ENCODE measurements at places on chromosomes 2 and 18.

DNA sequence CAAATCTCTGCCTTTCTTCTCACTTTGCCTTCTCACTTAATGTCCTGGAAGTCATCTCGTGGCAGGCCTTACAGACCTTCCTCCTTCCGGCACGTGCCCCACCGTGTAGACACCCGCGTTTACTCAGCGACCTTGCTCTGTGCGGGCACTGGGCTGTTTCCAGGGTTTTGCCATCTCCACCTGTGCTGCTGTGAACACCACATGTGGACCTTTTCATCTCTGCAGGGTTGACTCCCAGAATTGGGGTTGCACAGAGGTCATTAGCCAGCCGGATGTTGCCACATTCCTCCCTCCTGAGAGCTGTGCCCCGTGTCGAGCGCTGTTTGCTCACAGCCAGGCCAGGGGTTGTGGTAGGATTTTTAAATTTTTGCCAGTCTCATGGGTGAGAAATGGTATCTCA lies 25.4 kb downstream of the KCNG2 start:
- no peak for DNase-seq

- no peak for DNase-seq
These were observed 46.1 kb upstream of the FRZB start for GRCh38 chr2:182912518-182912915.

DNA sequence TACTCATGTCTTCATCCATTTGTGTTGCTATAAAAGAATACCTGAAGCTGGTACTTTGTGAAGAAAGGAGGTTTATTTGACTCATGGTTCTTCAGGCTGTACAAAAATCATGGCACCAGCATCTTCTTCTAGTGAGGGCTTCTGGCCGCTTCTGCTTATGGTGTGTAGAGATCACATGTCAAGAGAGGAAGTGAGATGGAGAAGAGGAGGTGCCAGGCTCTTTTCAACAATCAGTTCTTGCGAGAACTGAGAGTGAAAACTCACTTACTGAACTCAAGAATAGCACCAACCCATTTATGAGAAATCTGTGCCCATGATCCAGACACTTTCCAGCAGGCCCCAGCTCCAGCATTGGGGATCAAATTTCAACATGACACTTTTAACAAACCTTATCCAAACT lies 30.0 kb upstream of the BARD1 start:
- DNase-seq: no peak

DNA sequence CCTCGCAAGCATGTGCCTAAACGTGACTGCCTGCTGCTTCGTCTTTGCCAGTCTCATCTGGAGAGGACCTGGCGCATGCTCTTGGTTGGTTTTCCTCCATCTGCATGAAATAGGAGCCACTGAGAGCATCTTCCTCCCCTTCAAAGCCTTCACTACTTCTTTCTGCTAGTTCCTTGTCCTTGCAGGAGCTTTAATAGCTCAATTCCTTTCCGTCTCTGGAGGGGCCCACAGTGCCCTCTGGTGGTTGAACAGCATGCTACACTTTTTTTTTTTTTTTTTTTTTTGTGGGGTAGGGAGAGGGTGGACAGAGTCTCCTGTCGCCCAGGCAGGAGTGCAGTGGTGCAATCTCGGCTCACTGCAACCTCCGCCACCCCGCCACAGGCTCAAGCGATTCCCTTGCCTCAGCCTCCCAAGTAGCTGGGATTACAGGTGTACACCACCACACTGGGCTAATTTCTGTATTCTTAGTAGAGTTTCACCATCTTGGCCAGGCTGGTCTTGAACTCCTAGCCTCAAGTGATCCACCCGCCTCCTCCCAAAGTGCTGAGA lies 59.6 kb downstream of the SP110 start:
- peak; percentile 38 for DNase-seq

- DNase-seq: no peak
These were observed 185.9 kb downstream of the PDE1A start for GRCh38 chr2:182240862-182241371.

DNA sequence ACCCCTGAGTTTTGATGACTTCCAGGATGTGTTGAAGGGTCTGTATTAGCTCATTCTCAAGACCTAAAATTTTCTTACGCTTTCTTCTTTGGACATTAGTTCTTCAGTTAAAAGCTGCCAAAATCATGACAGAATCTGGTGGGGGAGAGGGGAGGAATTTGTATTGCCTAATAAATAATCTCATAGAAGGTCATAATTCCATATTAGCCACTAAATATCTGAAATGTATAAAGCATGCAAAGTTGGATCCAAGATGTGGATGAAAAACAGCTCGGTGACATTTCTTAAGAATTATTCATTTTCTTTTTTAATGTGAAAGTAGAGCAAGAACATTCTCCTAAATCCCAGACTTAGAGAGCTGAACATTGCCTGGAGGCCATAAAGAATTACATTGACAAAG lies 120.1 kb downstream of the MMADHC start:
- DNase-seq: no peak

GRCh38 chr2:60385648-60386047 lies 167.8 kb downstream of the BCL11A start:
- no peak for DNase-seq

DNA sequence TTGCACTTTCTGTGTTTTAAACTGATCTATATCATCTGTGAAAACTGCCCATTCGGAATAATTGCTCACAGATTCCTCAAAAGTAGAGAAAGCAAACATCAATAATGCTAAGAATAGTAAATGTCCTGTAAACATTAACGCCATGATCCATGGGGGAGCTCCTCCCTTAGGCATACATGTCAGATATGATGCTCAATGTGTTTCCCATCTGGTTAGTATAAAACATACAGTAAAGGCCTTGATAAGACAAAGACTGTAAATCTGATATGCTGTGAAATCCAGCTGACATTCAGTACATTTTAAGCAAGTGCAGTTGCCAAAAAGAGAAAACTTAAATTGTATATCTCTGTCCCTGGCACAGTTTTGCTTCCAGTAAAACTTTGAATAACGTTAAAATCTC lies 2.1 kb downstream of the DSEL start:
- DNase-seq: no peak

DNA sequence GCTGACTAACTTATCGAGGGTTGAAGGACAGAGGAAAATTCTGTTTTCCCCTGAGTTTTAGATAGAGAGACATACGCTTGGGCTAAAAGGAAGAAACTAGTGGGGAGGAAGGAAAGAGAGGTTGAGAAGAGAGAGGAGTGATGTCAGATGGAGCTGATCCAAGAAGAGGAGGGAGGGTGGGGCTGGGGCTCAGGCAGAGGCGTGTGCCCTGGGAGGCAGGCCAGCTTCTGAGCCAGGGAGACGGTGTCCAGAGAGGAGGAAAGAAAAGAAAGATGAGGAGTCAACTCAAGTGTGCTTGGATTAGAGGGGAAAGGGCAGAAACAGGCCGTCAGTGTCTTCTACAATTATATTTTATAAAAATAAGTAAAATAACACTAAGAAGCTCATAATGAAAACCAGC lies 56.2 kb downstream of the EMILIN2 start:
- DNase-seq: no peak

DNA sequence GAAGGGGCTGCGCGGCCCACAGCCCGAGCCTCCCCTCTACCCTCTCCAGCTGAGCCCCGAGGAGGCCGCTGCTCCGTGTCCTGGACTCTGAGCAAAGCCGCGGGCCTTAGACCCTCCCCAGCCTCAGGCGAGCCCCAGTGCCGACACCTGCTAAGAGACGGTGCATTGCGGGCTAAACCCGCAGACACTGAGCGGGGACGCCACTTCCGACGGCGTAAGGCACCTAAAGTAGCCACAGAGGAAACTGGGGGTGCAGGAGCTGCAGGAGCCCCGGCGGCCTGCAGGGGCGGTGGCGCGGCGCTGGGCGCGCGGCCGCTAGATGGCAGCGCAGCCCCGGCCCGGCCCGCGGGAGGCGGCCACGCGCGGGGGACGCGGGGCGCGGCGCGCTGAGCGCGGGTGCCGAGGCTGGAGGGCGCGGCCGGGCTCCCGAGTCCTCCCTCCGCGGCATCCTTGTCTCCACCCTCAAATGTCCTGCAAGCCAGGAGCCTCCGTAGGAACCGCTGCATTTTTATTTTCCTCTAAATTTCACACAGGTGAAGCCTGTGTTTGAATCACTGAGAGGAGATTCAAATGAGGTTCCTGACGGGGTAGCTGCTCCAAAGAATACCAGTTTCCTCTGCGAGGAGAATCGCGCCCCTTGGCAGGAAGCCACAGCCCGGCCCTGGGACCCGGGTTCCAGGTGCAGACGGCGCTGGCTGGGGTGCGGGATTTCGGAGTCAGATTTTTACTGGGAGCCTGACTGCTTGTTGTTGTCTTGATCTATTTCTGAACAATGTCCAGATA lies 650.5 kb downstream of the GALR1 start:
- peak; percentile 79 for DNase-seq

GRCh38 chr2:59096973-59097372 lies 855.8 kb upstream of the FANCL start:
- no peak for DNase-seq

- no peak for DNase-seq
These were observed 165.5 kb downstream of the TGIF1 start for GRCh38 chr18:3615374-3615985.

- no peak for DNase-seq
These were observed 210.7 kb downstream of the ARL4C start for GRCh38 chr2:234286118-234286598.

DNA sequence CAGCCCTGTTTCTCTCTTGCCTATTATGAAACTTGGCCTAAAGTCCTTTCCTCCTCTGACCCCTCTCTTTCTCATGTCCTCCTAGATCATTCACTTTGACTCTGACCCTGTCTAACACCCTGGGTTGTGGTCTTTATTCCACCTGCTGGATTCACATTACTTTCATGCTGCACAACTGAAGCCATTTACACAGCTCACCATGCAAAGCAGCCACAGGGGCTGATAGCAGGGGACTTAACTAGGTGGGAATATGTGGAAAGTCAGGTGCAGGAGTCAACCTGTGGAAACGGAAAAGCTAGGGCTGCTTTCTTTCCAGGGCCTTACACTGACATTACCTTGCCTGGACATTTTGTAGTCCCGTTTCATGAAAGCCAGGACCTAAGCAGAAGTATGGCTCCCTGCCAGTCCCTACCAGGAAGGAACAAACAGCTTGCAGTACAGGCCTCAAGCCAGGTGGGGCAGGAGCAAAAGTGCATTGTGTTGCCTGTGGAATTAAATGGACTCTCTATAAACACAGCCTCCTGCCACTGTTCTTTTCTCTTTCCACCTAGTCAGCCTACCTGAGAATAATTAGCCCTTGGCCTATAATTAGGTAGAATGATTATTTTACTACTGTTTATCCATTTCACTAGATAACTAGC lies 11.8 kb downstream of the MAPRE3 start:
- no peak for DNase-seq

Measured in spinal cord (tissue), 10 donors.